Hippocampal formation (tissue), 2 donors: ENCODE measurements at places on chromosomes 5 and 9.

DNA sequence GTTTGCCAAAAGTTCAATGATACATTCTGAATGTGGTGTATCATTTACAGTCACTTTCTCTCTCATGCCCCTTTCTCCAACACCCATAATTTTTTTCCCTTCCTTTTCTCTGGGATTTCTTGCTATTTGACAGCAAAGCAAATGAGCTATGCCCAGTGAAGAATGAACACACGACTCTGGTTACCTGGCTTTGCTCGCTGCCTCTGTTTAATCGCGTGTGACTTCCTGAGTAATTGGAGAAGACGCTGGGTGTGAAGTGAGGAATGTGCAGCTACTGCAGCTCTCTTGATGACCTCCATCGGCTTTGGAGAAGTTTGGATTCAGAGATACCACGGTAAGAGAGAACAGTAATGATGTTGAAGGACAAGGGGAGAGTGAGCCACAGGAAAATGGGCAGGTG, 651.8 kb downstream of the KIF4B start:
- DNase-seq: no peak

- DNase-seq: no peak
Measured at GRCh38 chr9:89720696-89721175, 115.9 kb downstream of the GADD45G start.

DNA sequence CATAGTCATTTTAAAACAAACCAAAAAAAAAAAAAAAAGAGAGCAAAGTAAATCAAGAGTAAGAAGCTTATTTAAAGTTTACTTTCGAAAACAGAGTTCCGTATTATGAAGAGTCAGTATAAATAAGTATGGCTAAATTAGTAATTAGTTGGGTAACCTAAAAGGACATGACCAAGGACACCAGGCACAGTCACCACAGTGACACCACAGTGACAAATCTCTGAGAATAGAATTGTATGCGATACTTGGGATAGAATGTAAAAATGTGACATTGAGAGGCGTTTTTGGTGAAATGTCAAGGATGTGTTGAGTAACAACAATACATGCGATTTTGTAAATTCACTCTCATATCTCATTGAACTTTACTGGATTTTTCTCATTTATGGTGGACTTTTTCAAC, 150.9 kb upstream of the SPEF2 start:
- no peak for DNase-seq

DNA sequence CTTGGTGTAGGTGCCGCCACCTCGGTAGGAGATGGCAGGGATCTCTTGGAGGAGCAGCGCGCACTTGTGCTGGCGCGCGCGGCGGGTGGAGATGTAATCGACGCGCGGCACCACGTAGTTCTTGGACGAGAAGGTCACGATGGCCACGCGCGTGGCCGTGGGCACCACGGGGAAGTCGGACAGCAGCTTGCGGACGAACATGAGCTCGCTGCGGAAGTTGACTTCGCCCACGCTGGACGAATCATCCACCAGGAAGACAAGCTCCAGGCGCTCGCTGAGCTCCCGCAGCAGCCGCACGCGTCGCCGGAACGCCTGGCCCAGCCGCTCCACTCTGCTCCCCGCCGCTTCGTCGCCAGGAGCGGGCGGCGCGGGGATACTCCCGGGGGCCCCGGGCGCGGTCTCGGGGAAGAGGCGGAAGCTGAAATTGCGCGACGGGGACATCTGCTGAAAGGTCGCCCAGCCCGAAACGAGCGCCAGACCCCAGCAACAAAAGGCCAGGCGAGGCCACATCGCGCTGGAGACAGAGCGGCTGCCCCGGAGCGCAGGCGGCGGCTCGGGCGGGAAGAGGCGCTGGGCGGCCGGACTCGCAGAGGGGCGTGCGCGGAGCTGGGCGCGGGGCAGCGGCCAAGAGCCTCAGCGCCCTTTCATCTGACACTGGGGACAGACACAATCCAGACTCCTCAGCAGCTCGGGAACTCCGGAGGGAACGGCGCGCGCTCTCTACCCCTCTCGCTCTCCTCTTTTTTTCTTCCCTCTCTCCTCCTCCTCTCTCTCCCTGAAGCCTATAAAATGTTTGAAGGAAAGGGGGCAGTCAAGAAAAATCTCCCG, at the start of gene SVEP1:
Gene SVEP1 (minus strand): TSS at position 708 of the 828 bp plus-strand sequence. CDS start 198 bp downstream, at position 510.
- peak; percentile 66 for DNase-seq
